ENCODE measurements at places on chromosomes 16 and 17.
A peak's percentile ranks its signal among the peaks of the same experiment; 100 is the strongest.

- DNase-seq: peak; percentile 85
Observed at GRCh38 chr17:31842195-31843069, 16.6 kb downstream of the COPRS start.

- peak; percentile 24 for DNase-seq
Observed at GRCh38 chr16:67447508-67448076, 16.7 kb downstream of the HSD11B2 start.

DNA sequence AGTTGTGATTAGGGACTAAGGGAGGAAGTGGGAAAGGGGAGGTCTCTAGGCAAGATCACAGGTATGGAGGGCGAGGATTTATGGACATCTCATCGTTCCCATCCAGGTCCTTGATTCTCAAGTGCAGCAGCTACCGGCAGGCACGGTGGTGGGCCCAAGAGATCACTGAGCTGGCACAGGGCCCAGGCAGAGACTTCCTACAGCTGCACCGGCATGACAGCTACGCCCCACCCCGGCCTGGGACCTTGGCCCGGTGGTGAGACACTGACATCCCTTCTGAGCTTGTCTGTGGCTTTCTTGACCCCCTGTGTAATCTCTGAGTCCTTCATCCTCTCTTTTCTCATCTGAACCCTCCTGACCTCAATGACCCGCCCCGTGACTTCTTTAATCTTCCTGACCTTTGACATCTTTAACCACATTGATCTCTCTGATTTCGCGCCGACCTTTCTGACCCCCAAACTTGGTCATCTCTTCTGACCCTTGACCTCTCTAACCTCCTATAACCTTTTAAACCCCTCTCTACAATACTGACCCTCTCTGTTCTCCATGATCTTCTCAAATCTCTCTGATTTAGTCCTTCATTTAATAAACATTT, 3.8 kb downstream of the PLD2 start:
- no peak for DNase-seq

- peak; percentile 32 for DNase-seq
Observed at GRCh38 chr17:8468127-8468526, 32.4 kb downstream of the NDEL1 start.

DNA sequence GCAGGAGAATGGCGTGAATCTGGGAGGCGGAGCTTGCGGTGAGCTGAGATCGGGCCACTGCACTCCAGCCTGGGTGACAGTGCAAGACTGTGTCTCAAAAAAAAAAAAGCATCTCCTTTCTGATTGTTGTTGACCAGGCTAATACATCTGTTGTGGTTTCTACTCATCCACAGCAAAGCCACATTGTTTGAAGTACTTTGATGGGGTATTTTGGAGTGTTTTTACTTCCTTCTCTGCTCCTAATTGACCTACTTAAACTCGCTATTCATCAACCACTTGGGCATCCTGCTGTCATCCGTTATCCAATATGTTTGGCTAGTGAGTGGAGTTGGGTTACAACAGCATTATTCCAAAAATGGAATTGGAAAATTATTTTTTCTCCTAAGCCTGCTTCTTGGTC, 3.5 kb upstream of the CDC27 start:
- no peak for DNase-seq

DNA sequence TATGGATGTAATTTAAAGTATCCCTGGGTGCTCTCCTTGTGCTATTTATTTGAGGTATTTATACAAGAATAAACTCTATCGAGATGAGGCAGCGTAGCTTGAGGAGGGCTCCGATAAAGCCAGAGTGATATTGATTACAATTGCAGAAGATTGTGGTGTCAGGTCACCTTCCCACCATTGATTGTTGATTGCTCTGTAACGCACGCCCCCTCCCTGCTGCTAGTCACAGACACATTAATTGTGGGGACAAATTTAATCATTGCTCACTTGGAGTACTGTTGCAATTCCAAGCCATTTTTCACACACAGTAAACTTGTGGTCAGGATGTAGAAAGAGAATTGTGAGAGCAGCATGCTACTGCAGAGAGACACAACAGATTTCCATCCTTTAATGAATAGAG, 75.4 kb downstream of the IRX3 start:
- no peak for DNase-seq

DNA sequence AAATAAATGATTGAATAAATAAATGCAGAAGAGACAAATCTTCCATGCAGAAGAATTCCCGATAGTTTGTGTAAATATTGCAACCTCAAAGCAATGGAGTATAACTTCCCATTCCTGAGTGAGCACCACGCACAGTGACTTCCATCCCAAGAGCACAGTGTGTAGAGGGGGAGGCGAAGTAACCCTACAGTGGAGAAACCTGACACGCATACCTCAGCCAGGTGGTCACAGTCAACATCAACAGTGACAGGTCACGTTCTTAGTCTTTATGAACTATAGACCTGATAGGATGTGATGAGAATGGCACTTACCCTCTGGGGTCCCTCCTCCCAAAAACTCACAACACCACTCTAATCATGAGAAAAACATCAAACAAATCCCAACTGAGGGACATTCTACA, 111.6 kb downstream of the DYNLRB2 start:
- DNase-seq: no peak

GRCh38 chr16:8959921-8960787, 3.6 kb downstream of the USP7 start:
- DNase-seq: no peak

DNA sequence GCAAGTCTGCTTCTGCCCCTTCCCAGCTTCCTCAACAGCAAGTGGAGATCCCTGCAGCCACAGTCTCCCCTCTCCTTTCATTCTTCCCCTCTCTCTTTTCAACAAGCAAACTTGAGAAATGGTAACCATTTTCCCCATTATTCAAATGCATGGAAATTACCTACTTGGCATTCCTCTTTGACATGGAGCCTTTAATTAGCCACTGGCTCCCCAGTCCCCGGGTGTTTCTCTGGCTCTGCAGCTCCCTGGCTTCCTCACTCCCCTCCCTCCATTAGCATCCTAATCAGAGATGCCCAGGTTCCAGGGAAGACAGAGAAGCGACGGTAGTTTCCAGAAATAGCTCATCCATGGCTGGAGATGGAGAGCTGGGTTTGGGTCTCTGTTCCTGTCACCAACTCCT, 116.0 kb downstream of the CCT6B start:
- DNase-seq: no peak

- no peak for DNase-seq
Observed at GRCh38 chr17:44915321-44915726, at the start of gene GFAP. GFAP (minus strand) TSS chr17:44915500; CDS start chr17:44915486, 14 bp downstream.

- peak; percentile 46 for DNase-seq
Observed at GRCh38 chr17:69575346-69575761, 160.9 kb downstream of the MAP2K6 start.

DNA sequence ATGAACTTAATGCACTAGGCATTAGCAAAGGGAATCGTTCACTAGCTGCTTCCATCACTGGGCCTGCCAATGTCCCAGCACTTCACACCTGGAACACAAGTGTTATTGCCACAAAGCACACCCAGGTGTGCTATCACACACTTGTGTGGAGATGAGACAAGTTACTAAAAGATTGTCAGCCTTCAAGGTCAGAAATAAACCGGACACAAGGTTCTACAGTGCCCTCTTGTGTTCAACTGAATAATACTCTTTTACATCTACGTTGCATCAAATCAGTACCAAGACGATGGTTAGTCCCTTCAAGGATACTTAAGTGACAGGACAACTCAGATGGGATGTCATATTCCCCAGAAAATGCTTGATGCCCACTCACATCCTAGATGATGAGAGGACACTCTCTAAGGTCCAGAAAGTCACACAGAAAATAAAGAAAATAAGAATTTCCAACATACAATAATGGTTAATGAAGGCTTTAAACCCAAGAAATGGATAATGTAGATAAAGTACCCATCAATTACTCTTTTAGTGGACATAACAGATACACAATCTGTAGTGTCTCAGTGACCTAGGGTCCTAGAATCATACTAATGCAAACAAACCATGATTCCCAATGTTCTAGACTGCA, 16.4 kb upstream of the GLG1 start:
- peak; percentile 35 for DNase-seq

DNA sequence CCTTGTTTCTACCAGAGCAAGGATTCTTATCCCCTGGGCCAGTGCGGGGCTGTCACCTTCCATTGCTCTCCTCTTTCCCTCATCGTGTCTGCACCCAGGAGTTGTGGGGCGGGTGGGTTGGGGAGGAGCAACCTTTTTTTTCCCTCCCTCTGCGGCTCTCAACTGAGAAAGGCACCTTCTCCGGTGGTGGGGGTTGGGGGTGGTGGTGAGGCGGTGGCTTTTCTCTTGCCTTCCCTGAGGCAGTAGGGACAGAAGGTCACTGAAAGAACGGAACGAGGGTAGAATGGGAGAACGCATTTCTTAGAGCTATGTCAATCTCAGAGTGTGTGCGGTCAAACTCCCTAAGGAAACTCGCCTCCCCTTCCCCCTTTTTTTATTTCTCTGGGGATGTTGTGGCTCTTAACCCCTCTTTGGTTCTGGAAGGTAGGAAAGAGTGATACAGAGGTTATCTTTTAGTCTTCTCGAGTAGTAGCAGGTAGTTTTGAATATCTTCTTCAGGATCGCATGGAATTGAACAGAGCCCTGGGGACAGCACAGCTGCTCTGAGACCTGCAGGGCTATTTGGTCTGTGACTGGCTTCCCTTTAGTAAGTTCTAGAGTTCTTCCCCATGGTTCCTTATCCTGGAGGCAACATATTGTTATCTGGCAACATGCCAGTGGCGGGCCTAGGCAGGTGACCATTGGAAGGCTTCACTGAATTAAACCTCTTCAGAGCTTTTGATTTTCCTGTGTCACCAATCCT, 994 bp downstream of the CLTC start:
- peak; percentile 28 for DNase-seq

- peak; percentile 93 for DNase-seq
Observed at GRCh38 chr17:81833160-81833920, at the start of gene MCRIP1. MCRIP1 (minus strand) TSS chr17:81833291; CDS start chr17:81824506, 8,785 bp downstream.

GRCh38 chr16:55379876-55380390, 55.9 kb downstream of the IRX6 start:
- no peak for DNase-seq

- DNase-seq: no peak
Observed at GRCh38 chr16:26667307-26667706, 399.4 kb upstream of the C16orf82 start.

- no peak for DNase-seq
Observed at GRCh38 chr17:76581515-76581914, 4.1 kb downstream of the ST6GALNAC2 start.

DNA sequence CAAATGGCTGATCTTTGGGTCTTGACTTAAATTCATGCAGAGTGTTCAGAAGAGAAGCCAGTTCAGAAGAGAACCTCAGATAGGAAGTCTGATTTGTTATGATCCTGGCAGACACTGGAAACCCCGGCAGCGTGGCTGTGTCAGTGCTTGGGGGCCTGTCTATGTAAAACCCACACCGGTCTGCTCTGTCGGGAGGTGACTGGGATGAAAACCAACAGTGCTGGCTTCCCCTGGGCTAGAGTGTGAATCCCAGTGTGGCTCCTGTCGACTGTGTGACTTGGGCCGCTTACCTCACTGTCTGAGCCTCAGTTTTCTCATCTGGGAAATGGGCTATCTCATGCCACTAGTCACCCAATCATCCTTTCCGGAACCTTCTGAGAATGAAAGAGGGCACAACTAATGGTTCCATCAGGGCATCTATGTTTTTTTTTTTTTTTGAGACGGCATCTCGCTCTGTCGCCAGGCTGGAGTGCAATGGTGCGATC, 92.4 kb downstream of the FOXL1 start:
- DNase-seq: no peak

GRCh38 chr16:85187447-85187846, 75.2 kb upstream of the CIBAR2 start:
- no peak for DNase-seq

DNA sequence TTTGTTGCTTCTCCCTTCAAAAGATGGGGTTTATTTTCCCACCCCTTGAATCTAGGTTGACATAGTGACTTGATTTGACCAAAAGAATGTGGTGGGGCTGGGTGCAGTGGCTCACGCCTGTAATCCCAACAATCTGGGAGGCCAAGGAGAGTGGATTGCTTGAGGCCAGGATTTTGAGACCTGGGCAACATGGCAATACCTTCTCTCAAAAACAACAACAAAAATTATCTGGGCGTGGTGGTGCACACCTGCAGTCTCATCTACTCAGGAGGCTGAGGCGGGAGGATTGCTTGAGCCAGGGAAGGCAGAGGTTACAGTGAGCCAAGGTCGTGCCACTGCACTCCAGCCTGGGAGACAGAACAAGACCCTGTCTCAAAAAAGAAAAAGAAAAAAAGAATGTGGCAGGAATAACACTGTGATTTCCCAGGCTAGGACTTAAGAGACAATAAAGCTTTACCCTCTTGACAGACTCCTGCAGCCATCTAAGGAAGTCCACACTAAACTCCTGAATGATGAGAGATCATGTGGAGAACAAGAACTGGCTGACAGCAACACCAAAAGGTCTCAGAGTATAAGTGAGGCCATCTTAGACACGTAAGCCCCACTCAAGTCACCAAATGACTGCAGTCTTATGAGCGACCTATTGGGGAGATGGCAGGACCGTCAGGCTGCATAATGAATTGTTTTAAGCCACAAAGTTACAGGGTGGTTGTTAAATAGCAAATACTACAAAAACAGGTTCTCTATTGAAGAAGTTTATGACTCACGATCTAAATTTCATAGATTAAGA, 37.0 kb downstream of the FBXL20 start:
- no peak for DNase-seq

GRCh38 chr16:27110524-27110896, 43.8 kb downstream of the C16orf82 start:
- DNase-seq: no peak

DNA sequence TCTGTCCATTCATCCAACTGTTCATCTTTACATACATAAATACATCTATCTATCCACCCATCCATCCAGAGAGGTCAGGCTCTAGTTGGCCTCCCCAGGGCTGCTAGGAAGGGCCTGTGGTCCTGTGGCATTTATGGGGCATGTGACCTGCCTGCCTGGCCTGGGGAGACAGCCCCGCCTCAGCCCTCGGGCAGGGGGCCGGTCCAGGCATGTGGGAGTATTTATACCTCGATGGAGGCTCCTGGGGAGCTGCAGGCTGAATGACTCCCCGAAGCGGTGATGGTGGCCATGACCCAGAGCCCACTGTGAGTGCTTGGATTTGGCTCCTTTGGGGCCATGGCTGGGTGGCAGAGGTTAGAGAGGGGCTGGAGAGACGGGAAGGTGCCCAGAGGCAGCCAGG, 7.3 kb downstream of the FOXN1 start:
- DNase-seq: no peak
